NCI-H2081 treated with DMSO at 0.1 percent for 48 hours (cell line): ENCODE measurements at places on chromosomes 2 and 18.

- no peak for DNase-seq
Measured at GRCh38 chr2:156116113-156116512, 216.4 kb downstream of the NR4A2 start.

GRCh38 chr18:68604256-68604655 lies 110.7 kb downstream of the TMX3 start:
- DNase-seq, result no peak

DNA sequence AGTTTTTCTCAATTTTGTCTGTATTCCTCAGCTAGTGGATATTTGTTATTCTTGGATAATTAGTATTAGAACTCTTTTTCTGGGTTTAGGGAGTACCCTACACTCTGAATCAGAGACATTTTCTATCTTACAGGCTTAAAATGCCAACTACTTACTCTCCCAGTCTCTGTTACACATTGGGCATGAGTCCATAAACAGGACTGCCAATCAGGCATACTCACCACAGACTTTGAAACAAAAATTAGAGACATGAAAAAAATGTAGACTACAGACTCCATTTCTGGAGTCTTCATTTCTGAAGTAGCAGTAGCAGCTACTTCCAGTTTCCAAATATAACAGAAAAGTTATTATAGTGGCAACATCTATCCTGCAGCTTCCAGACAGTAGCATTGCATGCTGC lies 279.7 kb downstream of the MBD5 start:
- DNase-seq, result no peak

DNA sequence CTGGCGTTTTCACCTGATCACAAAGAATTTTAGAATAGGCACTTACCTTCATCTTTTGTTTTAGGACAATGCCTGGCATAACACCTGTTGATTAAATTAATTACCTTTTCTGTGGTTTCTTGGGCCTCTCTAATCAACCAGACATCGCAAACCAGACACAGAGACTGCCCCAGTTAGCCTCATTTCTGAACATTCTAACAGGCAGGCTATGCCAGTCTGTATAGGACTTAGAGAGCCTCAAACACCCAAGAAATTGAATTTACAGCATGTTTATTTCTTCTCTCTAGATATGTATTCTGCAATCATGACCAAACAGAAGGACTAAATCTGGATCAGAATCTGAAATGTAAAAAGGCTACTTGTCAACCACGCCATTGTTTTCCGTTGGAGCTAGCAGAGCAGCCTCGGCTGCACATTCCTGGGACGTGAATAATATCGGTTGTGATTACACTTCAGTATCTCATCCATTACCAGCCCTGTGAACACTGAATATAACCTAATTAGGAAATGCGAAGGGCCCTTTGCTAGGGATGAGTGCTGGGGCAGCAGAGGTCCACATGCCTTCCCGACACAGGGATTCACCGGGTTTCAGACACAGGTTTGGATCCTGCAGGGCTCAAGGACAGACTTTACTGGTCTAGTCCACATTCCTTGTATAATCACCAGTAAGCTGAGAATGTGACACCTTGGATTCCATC lies 17.5 kb upstream of the CDC42EP3 start:
- no peak for DNase-seq

- DNase-seq, result no peak
Measured at GRCh38 chr18:26435415-26436095, 112.8 kb downstream of the KCTD1 start.

DNA sequence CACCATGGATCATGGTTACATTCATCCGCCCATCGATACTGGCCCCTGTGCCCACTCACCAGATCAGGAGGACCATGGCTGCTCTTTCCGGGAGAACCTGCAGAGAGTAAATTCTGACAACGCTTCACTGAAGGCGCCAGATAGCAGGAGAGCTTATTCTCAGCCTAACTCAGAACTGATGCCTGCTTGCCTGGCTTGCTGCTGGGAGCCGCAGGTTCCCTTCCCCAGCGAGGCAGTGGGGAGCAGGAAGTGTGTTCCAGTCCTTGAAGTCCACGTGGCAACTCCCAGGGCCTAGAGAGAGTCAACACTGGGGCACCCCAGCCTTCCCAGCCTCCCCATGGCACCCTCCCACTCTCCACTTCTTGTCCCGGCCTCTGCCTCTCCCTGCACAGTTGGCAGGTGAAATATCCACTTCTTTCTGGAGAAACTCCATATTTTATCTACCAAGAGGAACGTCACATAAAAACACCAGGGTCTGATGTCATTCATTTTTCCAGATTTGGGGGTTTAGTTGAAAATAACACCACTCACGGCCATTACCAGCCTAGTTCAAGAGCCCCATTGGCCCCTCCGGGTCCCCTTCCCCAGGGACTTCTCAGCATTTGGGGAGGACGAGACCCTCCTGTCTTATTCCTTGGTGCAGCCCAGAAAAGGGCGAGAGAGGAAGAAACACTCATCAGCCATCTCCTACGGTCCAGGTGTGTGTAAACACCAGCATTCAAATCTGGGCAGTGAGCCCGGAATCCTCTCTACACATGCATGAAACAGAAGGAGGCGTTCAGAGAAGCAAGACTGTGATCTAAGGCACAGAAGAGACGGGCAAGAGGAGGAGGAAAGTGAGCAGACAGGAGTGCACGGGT lies 3.5 kb upstream of the TUBB6 start:
- DNase-seq, result no peak

DNA sequence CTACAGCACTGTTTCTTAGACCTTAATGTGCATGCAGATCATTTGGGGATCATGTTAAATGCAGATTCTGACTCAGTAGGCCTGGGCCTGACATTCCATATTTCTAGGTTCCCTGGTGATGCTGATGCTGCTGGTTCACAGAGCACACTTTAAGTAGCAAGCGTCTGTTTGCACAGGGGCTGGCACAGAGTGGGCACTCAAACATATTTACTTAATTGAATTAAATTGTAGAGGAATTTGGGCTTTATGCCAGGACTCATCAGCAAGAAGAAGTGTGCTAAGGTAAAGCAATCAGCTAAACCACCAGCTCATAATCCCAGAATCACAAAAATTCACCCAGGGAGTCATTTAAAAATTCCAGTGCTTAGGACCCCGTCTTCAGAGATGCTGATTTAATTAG lies 25.1 kb upstream of the INPP4A start:
- DNase-seq, result no peak

GRCh38 chr2:216410550-216410949 lies 1.7 kb upstream of the SMARCAL1 start:
- no peak for DNase-seq

DNA sequence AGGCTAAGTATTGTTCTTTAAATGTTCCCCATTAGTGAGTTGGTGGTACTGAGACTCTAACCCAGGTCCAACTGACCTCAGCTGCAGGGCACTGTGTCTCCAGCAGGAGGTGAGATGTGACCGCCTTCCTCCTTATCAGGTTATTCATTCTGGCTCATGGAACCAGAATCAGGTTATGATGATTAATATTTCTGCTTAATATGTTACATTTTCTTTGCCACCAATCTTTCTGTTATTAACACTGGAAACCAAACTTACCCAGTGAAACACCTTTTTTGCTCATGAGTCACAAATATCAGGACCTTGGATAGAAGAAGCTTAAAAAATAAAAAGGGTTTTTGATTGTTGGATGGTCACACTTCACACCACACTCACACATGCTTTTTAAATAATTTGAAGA lies 85.4 kb downstream of the DPP4 start:
- DNase-seq, result no peak

DNA sequence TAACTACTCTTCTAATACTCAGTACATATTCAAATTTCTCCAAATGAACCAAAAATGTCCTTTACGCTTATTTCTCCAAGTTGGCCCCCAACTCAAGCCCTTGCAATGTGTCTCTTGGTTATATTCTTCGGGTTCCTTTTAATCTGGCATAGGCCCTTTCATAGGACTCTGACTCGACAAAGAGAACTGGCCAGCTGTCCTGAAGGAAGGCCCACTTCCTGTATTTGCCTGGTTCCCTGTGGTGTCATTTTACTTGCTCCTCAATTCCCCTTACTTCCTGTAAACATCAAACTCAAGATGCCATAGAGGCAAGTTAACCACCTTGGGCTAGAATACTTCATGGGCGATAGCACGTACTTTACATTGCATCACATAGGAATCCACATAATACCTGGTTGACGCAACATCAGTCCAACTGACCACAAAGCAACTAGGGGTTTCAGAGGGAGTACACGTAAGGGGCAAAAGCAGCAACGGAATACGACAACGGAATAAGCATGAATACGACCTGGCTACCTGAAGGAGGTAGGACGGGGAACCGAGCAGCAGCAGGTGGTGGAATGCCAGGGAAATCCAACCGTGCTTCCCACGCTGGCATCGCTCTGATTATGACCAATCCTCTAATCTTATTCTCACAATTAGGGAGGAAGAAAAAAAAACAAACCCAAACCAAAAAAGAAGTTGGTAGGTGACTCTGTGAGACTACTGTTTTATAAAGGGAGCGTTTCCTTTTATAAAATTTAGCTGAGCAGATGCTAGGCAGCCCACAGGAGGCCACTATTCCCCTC lies 823 bp upstream of the GORASP2 start:
- DNase-seq, result peak; percentile 8

DNA sequence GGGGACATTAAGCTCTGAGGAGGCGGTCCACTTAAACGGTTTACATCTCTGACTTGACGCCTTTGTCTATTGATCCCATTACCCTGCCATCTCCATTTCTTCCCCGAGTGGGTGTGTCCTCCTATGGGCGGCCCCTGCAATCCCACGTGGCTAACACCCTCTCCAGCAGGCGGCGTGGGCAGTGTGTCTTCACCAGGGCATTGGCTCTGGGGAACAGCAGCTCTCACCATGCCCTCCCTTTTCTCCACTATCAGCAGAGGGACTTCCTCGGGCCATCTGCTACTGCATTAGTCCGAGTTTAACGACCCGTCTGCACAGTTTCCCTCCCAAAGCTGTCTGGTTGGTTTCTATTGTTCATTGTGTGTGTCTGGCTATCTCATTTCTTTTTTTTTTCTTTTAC lies 511.9 kb upstream of the NRP2 start:
- DNase-seq, result no peak

DNA sequence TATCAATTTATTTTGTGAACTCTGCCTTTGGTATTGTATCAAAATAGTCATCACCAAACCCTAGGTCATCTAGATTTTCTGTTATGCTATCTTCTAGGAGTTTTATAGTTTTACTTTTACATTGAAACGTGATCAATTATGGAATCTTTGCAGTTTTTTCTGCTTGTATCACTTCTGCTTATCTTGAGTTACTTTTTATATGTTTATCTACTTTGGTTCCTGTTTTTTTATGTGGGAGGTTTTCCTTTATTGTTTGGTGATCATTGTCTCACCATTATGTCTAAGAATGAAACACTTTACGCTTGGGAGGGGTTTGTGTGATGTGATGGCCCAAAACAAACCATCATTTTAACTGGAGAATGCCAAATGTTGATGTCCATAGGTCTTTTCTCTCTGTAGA lies 261.2 kb downstream of the SPAG16 start:
- DNase-seq, result no peak

DNA sequence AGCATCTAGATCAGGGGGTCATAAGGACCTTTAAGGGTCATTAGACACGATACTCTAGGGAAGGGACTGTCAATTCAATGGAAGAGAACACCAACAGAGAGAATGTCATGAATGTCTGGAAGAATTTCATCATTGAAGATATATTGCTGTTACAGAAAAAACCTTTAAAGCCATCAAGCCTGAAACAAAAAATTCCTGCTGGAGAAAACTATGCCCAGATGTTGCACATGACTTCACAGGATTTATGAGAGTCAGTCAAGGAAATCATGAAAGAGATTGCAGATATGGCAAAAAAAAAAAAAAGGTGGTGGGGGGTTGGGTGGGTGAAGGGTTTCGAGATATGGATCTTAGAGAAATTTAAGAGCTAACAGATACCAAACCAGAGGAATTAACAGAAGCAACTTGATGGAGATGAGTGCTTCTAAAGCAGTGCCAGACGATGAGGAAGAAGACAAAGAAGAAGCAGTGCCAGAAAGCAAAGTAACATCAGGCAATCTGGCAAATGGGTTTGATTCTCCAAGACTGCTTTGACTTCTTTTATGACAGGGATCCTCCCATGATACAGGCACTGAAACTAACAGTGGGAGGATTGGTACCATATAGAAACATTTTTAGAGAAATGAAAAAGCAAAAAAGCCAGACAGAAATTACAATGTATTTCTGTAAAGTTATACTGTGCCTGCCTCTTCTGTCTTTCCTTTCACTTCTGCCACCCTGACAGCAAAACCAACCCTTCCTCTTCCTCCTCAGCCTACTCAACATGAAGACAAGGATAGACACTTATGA lies 28.5 kb downstream of the MAP4K3 start:
- no peak for DNase-seq

DNA sequence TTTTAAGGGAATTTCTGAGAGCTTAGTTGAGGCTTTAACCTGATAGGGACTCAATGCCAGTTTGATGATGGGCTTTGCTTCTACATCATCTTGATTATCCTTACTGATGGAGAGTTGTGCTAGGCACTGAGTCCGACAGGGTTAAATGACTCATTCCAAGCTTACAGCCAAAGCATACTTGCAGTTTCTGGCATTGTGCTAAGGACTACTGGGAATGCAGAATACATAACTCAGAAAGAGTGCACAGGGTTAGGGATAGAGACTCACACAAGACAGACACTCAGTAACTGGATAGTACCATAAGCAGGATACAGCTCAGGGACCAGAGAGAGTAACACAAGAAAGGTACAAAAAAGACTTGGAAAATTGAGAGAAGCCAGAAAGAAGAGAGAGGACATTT lies 94.1 kb upstream of the SLC14A2 start:
- DNase-seq, result no peak

DNA sequence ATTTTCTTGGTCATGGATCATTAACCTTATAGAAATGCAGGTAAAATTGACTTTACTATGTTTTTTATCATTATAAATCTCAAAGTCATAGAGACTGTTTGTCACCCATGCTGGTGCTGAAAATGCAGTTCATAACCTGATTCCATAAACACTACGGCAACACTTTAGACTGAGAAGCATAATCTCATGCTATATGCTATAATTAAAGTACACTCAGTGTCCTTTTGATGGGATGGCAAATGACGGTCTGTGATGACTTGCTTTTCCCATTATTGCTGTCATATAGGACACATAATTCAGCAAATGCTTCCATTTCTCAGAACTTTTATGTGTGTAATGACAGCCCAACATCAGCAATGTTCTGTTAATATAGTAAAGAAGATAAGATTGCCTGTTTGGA lies 162.9 kb downstream of the CD226 start:
- DNase-seq, result no peak

DNA sequence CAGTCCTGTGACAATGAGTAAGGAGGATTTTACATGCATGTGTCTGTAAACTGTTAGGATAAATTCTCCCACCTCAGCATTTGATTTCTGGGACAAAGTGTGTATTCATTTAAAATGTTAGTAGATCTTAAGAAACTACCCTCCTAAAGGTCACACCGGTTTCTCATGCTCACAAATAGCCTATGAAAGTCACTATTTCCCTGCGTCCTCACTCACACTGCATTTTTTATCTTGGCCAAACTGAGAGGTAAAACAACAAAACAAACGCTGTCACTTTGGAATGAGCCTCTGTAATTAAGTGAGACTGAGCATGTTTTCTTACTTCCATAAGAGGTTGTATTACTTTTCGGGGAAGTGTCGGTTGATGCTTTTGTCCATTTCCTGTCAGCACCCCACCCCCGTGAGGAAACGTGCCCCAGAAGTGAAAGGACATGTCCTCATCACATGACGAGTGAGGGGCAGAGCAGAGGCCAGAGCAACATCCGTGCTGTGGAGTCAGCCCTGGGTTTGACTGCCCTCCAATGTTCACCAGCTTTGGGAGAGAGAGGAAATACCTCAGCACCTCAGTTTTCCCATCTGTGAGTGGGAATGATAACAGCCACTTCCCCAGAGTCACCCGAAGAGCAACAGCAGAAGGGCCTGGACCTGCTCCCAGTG lies 3.1 kb downstream of the GYPC start:
- DNase-seq, result no peak

GRCh38 chr2:112728378-112729175 lies 7.8 kb downstream of the NT5DC4 start:
- DNase-seq, result no peak
